Dermis microvascular lymphatic vessel endothelial cell (primary cell): ENCODE measurements at places on chromosomes 5 and 9. TPM values are rescaled to one million over a fixed set of nuclear protein-coding genes. Genes with fewer than 3 reads are reported as not detected.

GRCh38 chr9:110126499-110126941, 81.4 kb downstream of the C9orf152 start:
- DNase-seq: no peak

GRCh38 chr5:133383580-133383939, 228.8 kb downstream of the FSTL4 start:
- DNase-seq: no peak

DNA sequence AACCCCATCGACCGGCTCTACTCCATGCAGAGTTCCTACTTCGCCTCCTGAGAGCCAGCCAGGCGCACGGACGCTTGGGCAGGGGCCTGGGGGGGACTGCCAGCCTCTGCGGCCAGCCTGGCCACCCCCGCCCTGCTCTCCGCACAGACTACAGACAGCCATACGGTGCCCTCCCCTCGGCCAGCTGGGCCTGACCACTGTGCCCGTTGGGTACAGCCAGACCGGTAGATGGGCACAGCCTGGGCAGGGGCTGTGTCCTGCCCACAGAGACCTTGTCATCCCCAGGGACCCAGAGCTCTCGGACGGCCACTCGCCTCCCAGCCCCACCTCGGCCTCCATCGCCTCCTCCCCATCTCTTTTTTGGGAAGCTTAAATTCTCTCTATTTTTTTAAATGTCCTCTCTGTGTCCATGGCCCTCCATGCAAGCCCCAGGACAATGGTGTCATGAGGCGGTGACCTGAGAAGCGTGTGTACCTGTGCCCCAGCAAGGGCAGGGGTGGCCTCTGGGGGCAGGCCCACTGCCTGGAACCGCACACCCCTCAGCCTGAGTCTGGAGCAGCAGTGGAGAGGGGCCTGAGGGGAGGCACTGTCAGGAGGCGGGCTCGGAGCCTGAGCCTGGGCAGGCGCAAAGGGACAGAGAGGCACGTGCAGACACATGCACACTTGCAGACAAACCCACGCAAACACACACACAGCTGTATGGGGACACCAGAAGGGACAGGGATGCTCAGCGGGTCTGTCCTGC, 82.8 kb downstream of the LMX1B start:
- no peak for DNase-seq

Gene SH2D3C
- 61.5 and 100 TPM in 2 replicates for total RNA-seq

DNA sequence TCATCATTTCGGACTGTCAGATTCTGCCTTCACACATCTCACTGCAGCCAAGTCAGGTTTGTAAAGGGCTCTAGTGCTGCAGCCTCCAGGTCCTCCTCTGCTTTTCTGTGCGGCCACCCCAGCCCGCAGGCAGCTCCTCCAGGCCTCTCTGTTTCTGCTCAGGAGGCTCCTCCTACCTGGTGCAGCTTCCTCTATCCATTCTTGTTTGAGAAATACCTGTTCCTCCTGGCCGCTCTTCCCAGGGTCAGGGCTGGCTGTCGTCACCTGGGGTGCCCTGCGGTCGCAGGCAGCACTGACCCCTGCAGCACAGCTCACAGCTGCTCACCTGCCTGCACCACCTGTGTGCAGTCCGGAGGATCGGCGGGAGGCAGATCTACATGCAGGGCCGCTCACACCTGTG, 387.7 kb upstream of the IRX4 start:
- no peak for DNase-seq

Gene NUDT12
- 3.4 and 4.2 TPM in 2 replicates for total RNA-seq

Gene TAF1L
- total RNA-seq: under 0.01 TPM in 2 replicates

Gene SPATA31D4
- not detected in 2 replicates for total RNA-seq

DNA sequence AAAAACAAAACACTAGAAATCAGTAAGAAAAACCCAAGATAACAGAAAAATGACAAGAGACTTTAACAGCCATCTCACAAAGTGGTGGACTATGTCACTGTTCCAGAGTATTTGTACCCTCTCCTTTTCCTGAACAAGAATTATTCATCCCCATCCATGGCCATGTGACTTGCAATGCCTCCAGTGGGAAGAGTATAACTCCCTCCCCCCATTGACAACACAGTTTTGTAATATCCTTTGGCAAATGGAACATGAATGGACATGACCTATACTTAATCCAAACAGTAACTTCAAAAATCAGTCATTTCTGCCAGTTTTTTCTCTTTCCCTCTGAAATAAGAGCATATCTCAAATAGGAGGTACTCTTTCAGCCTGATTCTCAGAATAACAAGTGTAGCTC, 33.9 kb downstream of the PTBP3 start:
- peak; percentile 52 for DNase-seq

Gene ITGA2
- total RNA-seq: 38.4 and 63.5 TPM in 2 replicates

DNA sequence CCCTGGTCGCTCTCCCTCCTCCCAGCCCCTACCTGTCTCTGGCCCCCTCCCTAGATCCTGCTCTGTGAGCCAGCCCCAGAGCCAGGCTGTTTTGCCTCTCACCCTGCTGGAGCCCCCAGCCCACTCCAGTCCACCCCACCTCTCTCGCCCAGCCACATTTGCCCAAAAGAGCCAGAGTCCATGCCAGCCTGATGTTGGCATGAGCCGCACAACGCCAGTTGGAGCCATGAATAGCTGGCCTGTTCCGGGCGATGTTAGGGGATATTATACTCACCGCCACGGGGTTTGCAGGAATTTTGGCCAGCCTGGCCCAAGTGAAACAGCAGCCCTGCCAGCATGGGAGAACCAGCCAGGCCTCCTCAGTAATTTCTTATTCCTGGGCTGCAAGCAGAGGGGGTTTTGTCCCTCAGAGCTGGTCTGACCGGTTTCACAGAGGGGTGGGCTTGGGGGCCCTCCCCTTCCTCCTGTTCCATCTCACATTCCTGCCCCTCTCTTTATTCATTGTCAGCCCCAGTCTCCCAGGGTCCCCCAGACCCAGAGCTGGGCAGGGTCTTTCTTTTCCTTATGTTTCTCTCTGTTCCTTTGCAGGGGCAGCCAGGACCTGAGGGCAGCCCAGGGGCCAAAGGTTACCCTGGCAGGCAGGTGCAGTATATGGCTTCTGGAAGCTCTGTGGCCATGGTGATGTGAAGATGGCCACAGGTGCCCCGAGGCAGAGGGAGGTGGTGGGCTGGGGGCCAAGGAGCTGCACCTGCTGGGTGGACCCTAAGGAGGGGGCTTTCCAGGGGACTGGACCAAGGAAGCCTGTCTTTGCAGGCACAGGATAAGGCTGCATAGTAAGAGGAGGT, 50.1 kb downstream of the COL27A1 start:
- DNase-seq: no peak

- no peak for DNase-seq
Measured at GRCh38 chr9:13876741-13877140, 437.2 kb downstream of the NFIB start.

Gene NTRK2
- under 0.01 TPM in 1 of 2 replicates, not detected in the other for total RNA-seq

Gene LRRC19
- total RNA-seq: not detected in 2 replicates

DNA sequence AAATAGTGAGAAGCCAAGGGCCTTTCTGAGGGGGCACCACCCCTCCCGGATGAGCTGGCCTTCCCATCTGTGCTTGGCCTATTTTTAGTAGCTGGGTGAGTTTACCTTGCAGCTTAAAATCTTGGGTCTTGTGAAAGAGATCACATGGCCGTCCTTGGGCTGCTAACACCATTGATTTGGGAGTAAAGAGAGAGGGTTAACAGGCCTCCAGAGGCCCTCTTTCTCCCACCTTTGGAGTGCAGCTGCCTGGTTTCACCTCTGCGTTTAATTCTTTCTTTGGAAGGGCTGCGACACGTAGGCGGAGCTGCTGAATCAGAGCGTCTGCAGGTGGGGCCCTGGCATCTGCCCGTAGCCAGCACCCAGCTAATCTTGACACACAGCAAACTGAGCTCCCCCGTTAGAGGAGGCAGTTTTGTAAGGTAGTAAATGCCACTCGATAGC, 12.8 kb downstream of the OLFM1 start:
- DNase-seq: no peak

Gene EXOSC3
- total RNA-seq: 16.7 and 26.0 TPM in 2 replicates

DNA sequence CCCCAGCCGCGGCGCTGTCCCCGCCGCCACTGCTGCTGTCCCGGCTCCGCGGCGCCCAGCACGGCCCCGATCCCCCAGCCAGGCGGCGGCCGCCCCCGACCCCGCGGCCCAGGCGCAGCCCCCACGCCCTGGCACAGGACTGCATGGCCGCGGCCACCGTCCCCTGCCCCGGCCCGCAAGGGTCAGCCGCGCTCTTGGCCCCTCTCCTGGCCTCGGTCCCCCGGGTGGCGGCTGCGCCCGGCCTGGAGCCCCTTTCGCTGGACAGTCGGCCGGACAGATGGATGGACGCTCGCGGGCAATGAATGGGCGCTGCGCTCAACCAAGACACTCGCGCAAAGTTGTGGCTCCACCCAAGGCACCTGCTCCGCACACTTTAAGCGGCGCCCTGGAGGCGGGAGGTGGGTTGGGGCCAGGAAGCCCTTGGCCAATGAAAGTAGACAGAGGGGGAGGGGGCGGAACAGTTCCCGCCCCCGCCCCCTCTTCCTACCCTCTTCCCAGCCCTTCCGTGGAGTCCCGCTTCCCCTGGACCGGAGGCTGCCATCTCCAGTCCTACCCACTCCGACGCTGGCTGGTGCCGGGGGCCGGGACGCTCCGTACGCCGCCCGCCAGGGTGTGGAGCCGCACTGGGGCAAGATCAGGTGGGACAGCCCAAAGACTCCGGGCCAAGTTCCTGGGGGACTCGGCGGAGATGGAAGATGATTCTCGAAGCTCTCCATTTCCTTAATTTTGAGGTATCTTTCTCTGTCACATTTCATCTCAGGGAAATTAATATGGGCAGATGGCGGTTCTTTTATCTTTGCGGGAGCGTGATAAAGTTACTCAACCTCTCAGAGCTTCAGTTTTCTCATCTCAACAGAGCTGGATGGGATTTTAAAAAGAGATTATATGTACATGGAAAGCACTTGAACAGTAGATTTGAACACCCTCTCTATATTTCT, at the start of gene GLDC:
Gene GLDC (minus strand): TSS at position 375 of the 938 bp plus-strand sequence. CDS start 230 bp downstream, at position 145.
- no peak for DNase-seq

Gene MYMK
- total RNA-seq: not detected in 2 replicates

DNA sequence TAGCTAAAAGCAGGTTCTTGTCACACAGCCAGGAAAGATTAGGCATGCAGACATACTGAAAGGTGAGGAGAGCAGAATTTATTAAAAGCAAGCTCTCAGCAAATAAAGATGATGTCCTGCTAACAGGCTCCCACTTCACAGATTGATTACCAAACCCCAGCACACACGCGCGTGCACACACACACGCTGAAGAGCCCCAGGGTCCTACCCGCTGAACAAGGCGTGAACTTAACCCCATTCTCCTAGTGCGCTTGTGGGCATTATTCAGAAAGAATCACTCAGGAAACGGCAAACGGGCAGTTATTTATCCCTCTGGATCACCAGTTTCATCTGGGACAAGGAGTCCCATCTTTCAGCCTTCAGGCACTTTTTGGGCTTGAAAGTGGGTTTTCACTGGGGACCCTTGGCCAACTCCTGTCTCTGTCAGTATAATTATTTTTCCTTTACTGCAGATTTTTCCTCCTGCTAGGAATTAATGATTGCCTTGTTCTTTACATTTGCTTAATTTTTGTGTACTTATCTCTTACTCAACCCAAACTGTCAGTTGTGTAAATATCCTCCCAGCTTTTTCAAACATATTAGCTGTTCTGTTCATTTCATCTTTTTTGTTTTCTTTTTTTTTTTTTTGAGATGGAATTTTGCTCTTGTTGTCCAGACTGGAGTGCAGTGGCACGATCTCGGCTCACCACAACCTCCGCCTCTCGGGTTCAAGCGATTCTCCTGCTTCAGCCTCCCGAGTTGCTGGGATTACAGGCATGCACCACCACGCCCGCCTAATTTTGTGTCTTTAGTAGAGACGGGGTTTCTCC, 92.6 kb downstream of the RIC1 start:
- DNase-seq: no peak

GRCh38 chr5:57818397-57818796, 335.8 kb upstream of the ACTBL2 start:
- no peak for DNase-seq

Gene TLX3
- not detected in 2 replicates for total RNA-seq

DNA sequence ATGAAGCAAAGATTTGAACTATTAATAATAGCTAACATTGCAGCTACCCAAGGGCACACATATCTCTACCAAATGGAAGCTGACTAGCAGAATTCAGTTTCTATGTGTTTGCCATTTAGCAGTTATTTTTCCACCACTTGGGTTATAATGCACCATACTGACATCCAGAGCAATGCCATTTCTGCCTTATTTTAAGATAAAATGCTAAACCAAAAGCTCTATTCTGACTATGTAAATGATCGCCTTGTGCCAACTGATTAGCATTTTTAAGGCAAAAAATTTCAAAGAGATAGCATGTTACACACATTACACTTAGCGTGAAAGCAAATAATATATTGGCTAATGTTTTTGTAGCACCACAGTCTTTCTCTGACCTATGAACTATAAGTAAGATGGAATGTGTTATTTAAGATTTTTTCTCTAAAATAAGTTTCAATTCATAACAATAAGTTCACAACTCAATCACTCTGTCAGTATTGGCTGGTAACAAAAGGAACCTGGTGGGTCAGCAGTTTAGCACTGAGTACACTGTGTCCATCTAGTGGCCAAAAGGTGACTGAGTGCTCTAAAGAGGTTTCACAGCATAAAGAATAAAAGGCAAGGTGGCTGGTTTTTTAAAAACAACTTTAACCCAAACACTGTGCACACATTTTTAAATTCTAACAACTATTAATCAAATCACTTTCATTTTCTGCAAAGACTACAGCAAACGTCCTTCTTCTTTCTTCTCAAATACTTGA, 443.5 kb downstream of the PDE4D start:
- DNase-seq: no peak

DNA sequence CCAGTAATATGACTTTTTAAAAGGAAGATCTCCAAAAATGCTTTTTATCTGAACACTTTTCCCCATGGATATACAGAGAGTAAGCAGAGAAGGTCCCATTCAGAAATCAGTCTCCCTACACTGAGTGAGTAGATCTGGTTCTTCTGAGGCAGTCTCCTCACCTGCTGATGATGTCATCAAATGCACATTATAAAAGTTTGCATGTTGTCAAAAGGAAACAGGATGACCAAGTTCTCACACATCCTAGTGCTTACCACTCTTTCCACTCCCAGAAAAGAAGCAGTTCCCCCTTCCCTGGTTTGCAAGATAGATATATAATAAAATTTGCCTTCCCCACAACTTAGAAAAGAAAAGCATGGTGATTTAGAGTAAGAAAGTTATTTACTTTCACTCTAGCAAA, 180.5 kb downstream of the RAB3C start:
- no peak for DNase-seq

DNA sequence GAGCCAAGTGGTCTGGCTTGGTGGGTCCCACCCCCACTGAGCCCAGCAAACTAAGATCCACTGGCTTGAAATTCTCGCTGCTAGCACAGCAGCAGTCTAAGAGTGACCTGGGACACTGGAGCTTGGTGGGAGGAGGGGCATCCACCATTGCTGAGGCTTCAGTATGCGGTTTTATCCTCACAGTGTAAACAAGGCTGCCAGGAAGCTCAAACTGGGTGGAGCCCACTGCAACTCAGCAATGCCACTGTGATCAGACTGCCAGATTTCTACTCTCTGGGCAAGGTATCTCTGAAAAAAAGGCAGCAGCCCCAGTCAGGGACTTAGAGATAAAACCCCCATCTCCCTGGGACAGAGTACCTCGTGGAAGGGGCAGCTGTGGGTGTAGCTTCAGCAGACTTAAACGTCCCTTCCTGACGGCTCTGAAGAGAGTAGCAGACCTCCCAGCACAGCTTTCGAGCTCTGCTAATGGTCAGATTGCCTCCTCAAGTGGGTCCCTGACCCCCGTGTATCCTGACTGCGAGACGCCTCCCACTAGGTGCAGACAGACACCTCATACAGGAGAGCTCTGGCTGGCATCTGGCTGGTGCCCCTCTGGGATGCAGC, 18.2 kb upstream of the STK32A start:
- no peak for DNase-seq

- DNase-seq: no peak
Measured at GRCh38 chr9:32839013-32839885, 55.9 kb downstream of the TMEM215 start.

GRCh38 chr9:72154468-72155285, 5.4 kb downstream of the GDA start:
- no peak for DNase-seq
